Brain pericyte (primary cell): ENCODE measurements at places on chromosomes 4 and X.

GRCh38 chrX:37542791-37543190, 28.7 kb upstream of the LANCL3 start:
- DNase-seq = no peak

DNA sequence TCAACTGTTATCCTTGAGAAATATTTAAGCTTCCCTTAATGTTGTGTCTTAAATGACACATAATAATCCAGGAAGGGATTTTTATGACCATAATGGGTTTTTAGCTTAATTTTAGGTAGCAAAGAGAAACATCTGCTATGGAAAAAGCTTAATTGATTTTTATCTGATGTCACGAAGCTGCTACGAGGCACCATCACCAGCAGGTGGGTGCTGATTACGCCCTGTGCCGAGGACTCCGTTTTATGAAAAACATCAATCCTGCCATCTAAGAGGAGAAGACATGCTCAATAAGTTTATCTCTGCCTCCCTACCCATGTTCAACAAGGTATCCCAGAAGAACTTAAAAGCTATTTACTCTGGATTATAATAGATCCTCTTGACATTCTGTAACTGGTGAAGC, 280.6 kb upstream of the ZFP42 start:
- no peak for DNase-seq

- DNase-seq = no peak
These were observed 21.3 kb upstream of the ADRA2C start for GRCh38 chr4:3744901-3745300.

DNA sequence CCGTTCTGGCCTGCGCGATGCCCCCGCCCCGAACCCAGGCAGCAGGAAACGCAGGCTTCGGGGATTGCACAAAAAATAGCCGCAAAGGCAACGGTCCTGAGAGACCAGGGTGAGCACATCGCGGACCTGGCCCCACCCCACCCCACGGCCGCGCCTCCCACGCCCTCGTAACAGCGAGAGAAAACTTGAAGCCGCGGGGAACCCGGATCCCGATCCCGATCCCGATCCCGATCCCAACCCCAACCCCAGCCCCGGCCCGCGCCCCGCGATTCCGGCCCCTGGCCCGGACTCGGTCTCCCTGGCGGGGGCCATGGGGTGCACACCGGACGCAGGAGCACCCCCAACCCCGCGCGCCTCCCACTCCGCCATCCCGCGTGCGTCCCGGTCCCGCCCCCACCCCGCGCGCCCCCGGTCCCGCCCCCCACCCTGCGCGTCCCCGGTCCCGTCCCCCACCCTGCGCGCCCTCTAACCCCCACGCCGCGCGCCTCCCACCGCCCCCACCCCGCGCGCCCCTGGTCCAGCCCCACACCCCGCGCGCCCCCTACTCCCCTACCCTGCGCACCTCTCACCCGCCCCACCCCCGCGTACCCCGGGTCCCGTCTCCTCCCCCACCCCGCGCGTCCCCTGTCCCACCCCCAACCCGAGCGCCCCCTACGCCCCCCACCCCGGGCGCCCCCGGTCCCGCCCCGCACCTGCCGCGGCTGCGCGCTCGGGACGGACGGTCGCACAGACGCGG, 29.0 kb downstream of the NOP14 start:
- DNase-seq = no peak

GRCh38 chr4:162871990-162872389, 294.7 kb downstream of the NAF1 start:
- DNase-seq = no peak

DNA sequence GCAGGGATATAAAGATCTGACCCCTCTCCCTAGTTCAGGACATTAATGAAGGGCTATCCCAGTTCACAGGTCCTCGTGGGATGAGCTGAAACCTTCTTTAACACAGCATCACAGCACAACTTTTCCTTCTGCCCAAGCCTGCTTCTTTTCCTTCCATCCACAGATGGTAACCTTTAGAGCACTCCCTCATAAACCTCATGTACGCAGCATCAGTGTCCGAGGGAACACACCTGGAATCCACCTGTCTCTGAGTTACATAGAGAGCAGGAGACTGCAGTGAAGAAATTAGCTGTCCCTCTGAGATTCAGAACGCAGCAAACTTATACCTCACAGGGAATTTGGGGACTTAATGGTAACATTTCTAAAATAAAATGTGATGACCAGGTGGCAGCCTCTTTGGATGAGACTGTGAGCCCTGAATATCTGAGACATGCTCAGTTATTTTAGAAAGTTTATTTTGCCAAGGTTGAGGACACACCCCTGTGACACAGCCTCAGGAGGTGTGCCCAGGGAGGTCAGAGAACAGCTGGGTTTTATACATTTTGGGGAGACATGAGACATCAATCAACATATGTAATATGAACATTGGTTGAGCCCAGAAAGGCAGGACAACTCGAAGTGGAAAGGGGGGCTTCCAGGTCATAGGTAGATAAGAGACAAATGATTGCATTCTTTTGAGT, 73.8 kb upstream of the PACRGL start:
- DNase-seq = no peak
